ENCODE measurements at places on chromosomes 7 and 10.
A peak's percentile ranks its signal among the peaks of the same experiment; 100 is the strongest.

DNA sequence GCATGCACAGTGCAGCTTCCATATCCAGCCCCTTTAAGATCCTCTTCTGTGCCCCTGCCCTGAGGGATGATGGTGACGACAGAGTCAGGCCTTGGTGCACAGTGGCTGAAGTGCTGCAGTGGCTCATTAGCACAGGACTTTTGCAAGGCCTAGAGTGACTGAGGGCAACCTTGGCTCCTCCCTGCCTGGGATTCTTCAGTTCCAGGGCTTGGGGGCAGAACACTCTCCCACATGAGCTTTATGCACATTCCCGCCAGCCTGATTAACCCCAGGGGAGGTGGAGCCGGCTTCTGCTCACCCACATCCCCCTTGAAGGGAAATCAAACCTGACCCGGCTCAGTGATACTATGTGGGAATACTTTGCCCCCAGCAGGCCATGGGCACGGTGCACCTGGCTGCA lies 253.4 kb downstream of the GALNT17 start:
- DNase-seq: no peak

GRCh38 chr7:1368682-1369571 lies 90.3 kb downstream of the MICALL2 start:
- DNase-seq: peak; percentile 97

DNA sequence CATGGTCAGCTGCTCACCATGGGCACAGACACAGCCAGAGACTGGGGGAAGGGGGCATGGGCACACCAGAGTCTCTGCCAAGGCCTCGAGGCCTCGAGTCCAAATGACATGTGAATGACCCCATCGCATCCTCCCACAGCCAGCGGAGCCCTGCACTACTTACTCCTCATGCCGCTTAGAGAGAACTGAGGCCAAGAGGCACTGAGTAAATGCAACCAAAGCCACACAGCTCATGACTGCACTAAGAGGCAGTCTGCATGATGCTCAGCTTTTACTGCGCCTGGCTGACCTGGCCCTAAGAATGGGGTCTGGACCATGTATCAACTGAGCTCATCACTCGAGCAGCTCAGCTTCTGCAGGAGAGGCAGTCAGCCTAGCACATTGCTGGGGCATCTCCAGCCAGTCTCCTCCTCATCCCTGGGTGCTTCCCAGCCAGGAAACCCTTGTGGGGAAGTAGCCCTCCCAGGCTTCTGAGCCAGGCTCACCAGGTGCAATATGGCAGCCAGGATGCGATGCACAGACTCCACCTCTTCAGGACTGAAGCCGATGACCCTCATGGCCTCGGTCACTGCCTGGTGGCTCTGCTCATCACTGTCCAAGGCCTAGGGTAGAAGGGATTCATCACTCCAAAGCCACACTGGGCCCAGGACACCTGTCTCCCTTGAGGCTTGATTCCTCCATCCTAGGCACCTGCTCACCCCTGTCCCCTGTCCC lies 7.5 kb downstream of the MYO1G start:
- DNase-seq: no peak

- DNase-seq: no peak
Observed at GRCh38 chr7:130872756-130873448, 138.9 kb upstream of the KLF14 start.

GRCh38 chr10:22334414-22335172 lies 10.7 kb upstream of the SPAG6 start:
- DNase-seq: peak; percentile 60

DNA sequence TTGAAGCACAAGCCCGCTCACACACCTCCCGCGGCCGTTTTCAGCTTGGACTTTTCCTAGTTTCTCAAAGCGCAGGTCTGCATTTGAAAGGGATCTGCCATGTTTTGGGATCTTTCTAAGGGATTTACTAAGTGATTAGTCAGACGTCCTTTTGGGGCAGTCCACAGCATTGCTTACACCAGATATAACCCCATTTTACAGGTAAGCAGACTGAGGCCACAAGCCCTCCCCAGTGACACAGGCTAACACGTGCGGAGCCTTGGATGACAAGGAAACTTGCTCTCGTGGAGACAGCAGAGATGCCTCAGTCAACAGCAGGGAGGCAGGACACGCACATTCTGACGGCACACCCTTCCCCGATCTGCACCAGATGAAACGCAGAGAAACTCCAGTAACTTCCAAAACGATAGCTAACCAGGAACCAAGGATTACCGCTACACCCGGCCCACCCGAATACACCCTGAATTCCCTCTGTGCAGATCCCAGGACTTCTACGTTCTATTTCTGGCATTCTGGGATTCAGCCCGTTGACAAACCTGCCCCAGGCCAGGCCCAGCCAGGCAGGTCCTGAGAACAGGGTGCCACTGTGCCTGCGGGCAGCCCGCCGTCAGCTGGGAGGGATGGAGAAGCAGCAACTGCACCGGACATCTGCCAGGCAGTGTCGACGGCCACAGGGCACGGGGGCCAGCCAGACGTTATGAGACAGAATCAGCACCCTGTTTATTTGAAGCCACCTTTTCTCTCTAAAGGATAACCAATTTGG lies 27.9 kb downstream of the FOXL3 start:
- no peak for DNase-seq

- no peak for DNase-seq
Observed at GRCh38 chr10:4661511-4662255, 164.3 kb upstream of the AKR1E2 start.

GRCh38 chr7:71772779-71773178 lies 639.4 kb downstream of the CALN1 start:
- no peak for DNase-seq

GRCh38 chr7:73366127-73366526 lies 38.2 kb downstream of the FKBP6 start:
- DNase-seq: no peak

GRCh38 chr7:77933394-77933793 lies 134.8 kb downstream of the PHTF2 start:
- DNase-seq: no peak

DNA sequence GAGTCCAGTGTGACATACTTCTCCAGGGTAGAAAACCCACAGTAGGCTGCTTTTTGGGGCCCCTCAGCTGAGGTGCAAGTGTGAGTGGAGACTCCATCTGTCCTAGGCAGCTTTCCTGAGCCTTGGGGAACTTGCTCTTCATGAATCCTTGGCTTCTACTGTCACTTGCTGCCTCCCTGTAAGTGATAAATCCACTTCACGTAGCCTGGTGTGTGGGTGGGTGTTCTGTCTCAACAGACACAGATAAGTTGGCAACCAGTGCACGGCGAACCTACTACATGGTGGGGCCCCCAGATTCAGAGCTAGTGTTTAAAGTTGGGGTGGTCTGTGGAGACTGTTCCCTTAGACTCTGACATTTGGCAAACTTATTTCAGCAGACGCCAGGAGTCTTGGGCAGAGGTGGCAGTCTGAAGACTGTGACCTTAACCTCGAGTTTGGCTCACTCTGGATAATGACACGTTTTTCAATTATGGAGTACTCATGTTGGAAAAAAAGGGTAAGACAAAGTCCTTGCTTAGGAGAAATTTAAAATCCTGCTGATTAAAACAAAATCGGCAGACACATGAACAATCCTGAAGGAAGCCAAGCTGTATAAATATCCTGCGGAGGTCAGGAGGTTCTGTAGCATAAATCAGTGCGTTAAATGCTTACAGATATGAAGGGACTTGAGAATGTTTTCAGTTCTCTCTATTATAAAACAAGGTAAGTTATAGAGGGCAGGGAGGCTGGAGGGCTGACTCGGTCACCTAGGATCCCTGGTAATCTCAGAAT lies 376.9 kb downstream of the PHTF2 start:
- DNase-seq: no peak

DNA sequence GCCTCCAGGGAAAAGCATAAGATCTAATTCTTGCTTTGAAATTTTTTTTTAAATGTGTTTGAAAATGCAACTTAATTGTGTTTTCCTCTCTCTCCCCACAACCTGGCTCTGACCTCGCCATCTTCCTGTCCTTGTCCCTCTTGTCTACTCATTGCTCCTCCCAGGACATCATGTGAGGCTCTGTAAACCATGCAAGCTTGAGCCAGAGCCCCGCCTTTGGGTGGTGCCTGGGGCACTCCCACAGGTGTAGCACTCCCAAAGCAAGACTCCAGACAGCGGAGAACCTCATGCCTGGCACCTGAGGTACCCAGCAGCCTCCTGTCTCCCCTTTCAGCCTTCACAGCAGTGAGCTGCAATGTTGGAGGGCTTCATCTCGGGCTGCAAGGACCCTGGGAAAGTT lies 9.8 kb upstream of the CDHR1 start:
- no peak for DNase-seq

DNA sequence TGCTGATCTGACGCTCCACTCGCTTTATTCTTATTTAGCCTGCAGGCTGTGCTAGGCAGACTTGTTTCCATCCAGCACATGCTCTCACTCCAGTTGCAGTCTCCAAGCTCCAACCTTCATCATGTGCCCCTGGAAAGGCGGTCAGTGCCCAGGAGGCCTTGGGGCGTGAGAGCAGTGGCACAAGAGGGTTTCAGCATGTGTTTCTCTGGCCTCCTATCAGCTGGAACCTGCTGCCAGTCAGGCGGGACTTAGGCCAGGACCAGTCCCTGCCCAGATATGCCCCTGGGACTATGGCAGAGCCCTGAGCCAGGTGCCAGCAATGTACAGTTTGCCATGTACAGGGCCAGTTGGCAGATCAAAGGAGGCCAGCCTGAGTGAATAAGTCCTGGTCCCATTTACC lies 330.2 kb upstream of the FZD1 start:
- no peak for DNase-seq

GRCh38 chr7:36473454-36474282 lies 84.0 kb downstream of the ANLN start:
- DNase-seq: peak; percentile 77

DNA sequence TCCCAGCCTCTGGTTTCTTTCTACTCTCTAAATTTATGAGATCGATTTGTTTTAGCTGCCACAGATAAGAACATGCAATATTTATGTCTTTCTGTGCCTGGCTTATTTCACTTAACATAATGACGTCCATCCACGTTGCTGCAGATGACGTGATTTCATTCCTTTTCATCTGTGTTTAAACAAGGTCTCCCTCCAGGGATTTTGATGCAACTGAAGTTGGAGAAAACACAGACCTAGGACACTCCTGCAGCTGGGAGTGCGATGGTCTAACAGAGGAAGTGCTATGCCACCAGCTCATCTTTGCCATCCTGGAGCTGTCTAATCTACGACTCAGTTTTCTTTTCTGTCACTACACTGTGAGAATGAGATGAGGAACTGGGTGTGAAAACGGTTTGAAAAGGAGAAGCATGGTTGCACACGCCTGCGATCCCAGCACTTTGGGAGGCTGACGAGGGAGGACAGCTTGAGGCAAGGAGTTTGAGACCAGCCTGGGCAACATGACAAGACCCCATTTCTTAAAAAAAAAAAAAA lies 1.5 kb upstream of the KCTD7 start:
- DNase-seq: no peak

- no peak for DNase-seq
Observed at GRCh38 chr7:137094-137891, 55.1 kb upstream of the FAM20C start.

DNA sequence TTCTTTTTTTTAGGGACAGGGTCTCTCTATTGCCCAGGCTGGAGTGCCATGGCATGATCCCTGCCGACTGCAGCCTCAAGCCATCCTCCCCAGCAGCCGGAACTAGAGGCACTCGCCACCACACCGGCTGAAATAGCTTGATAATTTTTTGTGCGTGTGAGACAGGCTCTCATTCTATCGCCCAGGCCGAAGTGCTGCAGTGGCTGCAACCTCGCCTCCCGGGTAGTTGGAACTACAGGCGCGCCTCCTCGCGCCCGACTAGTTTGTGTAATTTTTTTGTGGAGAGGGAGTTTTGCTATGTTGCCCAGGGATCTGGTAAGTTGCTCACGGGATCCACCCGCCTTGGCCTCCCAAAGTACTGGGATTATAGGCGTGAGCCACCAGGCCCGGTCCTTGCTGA lies 1.9 kb downstream of the BUD23 start:
- no peak for DNase-seq

- DNase-seq: no peak
Observed at GRCh38 chr10:69626826-69627225, 3.2 kb upstream of the FAM241B start.

DNA sequence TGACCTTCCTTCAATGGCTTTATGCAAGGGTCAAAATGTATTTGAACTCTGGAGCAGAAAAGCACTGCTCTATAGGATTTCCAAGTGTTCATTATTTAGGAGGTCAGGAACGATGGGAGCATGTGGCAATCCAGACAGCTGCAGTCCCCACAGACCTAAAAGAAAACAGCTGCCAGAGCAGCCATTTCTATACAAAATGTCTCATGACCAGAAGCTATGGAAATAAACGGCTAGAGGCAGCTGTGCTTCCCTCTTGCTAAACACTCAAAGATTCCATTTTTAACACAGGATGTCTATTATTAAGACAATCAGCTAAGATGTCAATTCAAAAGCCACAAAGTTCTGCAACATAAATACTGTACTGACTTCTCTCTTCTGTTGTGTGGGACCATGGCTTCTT lies 879.1 kb upstream of the C7orf33 start:
- no peak for DNase-seq

GRCh38 chr7:96778263-96778662 lies 68.6 kb upstream of the SEM1 start:
- no peak for DNase-seq

DNA sequence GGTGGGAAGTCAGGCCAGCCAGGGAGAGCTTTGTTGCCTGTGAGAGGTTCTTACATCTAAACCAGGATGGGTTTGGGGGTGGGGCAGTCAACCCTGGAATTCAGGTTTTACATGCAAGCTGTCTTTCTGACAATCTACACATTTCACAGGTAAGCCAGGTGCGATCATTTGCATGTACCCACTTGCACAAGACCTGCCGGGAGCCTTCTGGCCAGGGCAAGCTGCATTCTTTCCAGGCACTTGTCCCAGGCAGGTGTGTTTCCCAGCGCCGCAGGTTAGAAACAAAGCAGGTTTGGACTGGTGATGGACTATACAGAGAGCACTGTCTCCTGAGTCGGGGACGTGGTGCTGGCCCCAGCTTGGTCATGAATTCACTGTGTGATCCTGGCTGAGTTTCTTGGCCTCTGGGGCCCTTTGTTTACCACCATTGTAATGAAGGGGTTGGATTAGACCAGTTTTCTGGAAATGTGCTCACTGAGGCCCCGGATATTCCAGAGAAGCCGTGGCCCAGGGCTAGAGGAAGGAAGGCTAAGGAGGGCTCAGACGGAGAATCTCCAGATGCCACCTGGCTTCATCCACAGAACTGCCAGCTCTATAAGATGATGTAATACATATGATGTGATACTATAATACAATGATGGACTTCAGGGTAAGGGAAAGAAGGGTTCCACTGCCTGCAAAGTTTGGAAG lies 205.2 kb upstream of the SVIL start:
- no peak for DNase-seq

Measured in nephron progenitor cell (in vitro differentiated cells).